Activated naive CD4-positive, alpha-beta T cell treated with Interleukin-2 at 50 U/mL for 16 hours (primary cell): ENCODE measurements at places on chromosomes 5 and 9.

DNA sequence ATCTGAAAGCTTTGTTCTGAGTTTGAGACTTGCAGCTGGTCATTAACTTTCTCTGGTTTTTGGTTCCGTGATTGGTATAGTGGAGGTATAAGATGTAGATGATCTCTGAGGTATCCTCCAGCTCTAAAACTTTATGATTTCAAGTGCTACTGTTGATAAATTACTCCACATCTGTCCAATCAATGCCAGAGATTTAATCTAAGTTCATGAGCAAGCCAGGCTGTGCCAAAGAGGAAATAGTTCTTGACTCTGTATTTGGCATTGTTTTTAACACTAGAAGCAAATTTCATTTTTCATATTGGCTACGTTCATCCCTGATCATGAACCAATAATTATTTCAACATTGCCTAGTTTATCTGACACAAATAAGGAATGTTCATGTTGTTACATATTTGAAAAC lies 28.5 kb upstream of the CHD1 start:
- no peak for DNase-seq

DNA sequence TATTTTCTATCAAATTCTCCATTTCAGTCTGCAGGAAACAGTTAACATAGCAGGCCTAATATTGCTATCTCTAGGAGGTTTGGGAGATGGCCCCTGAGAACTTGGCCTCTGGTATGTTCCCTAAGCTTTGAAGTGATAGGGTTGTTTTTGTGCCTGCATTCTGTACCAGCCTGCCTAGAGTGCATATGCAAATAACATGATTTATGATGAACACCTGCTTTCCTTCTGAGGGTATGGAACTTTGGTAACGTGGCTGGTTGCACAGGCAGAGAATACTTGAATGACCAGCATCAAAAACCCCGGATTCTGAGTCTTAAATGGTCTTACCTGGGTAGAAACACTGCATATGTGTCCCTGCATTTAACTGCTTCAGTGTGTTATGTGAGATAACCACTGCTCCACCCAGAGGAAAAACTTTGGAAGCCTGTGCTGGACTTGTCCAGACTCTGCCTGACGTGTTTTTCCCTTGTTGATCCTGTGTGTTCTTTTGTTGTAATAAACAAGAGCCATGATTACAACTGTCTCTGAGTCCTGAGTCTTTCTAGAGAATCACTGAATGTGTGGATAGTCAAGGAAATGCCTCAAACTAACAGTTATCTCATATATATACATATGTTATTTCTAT lies 111.3 kb upstream of the ABCA1 start:
- DNase-seq = no peak

GRCh38 chr9:112174222-112174964 lies 704 bp downstream of the SUSD1 start:
- peak; percentile 76 for DNase-seq

GRCh38 chr9:38141746-38142591 lies 72.9 kb upstream of the SHB start:
- no peak for DNase-seq

DNA sequence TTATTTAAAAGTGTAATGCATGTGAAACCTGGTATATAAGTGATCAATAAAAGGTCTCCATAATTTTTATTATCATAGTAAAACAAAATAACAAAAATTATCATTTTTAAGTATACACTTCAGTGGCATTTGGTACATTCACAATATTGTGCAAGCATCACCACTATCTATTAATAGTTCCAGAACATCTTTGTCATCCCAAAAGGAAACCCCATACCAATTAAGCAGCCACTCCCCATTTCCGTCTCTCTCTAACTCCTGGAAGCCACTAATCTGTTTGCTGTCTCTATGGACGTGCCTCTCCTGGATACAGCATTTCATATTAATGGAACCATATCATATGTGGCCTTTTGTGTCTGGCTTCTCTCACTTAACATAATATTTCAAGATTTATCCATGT lies 7.6 kb downstream of the OLFML2A start:
- DNase-seq = no peak
